ENCODE measurements at places on chromosomes 13 and 19.
A peak's percentile ranks its signal among the peaks of the same experiment; 100 is the strongest.

DNA sequence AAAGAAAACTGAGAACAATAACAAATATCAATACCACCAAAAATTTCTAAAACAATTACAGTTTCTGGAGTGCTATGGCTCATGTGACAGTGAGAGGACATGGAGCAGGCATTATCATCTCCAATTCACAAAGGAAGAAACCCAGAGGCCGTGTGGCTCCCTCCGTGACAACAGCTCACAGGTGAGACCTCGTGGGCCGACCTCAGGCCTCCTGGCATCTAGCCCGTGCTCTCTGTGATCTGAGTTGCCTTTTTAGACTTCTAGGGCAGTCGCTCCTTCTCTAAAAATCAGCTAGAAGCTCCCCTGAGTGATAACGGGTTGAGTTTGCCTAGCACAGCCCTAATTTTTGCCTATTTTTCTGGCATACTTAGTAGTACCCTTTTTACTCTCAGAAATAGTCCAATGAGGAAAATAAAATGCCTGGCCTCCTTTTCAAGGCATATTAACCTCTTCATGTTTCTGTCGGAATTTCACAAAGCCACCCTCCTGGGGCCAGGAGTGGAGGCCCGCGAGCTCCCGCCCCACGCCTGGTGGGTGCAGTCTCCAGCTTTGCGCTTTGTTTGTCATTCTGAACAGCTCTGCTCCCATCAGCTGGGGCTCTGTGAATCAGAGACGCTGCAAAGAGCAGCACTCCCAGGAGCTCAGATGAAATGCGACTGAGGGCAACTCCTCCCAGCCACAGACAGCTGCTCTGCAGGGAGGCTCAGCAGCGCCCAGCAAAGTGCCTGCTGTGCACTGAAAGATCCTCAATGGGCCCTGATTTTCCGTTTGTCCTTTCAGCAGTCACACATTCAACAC, 292.5 kb downstream of the UQCRFS1 start:
- no peak for DNase-seq

- peak; percentile 98 for DNase-seq
Observed at GRCh38 chr19:47428177-47428894, 9.0 kb upstream of the MEIS3 start.

- DNase-seq = no peak
Observed at GRCh38 chr13:98032168-98032567, 78.7 kb downstream of the IPO5 start.

DNA sequence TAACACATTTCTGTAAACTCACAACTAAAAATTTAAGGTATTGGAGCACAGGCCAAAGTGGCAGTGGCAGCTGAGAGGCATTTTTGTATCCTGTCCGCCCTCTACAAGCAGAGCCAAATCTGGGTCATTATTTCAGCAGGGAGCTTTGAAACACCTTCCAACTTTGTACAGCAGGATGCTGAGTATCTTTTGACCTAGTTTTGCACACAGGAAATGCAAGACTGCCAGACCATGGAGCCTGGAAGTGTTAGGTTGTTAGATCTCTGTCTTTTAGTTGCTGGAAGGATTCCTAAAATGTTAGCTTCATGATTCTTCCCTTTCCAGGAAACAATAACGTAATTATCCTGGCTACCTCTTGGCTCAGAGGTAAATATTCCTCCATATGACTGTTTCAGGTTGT, 148.6 kb upstream of the ATXN8OS start:
- no peak for DNase-seq
